RWPE1 (cell line): ENCODE measurements at places on chromosomes 16 and 17.

DNA sequence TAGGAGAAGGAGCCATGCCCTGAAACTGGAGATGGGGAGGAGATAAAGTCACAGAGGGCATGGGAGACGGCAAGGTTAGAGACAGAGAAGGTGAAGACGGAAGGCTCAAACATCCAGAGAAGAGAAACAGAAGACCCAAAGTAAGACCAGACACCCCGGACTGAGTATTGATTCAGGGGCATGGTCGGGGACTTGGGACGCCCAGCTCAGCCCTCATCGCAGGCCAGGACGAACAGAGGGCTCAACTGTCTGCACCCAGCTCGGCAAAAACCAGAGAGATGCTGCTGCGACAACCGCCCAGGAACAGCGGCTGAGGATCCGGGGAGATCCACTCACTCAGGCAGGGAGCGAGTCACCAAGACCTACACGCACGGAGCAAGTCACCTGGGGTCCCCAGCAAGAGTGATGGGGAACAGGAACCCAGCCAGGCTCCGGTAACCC is 999 bp downstream of the XYLT1 start:
- no peak for DNase-seq

DNA sequence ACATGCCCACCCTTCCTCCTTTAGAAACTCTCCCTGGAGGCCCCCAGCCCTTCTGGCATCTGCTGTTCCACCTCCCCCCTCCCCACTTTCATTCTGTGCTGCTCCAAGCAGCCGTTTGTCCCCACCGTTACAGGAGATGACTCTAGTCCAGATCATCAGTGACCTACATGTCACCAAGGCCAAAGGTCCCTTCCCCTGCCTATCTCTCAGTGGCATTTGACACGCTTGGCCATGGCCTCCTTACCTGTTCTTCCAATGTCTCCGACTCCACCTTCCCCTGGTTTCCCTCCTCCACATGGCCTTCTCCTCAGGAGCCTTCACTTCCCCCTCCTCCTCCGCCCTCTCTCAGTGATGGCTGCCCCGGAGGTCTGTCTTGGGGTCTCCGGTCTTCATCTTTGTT is 9.4 kb downstream of the TMEM92 start:
- no peak for DNase-seq

DNA sequence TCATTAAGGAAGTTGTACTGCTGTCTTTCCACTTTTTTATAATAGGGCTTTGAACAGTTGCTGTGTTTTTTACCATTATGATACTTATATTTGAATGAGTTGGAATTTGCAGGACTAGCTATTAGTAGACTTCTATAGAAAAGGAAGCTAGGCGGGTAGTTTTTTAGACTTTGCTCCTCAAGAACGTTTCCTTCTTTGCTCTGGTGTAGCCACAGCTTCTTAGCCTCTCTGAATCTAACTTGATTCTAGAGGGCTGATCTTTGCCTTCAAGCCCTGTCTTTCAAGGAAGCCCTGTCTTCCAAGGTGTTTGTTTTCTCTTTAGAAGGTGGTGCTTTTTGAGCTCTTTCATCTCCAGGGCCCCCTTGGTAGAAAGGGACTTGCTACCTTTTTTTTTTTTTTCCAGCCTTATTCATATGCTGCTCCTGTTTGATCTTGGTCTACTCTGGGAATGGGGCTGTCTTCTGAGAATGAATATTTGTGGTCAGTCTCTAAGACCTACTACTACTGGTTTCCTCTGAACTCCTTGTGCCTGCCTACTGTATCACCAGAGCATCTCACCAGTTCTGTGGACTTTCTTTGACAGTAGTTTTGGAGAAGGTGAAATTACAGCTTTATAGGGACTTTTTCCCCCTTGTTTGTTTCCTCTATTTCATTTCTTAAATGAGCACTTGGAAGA is 52.3 kb upstream of the RASL10B start:
- no peak for DNase-seq

- no peak for DNase-seq
Observed at GRCh38 chr16:8935989-8936388, 27.7 kb downstream of the USP7 start.

DNA sequence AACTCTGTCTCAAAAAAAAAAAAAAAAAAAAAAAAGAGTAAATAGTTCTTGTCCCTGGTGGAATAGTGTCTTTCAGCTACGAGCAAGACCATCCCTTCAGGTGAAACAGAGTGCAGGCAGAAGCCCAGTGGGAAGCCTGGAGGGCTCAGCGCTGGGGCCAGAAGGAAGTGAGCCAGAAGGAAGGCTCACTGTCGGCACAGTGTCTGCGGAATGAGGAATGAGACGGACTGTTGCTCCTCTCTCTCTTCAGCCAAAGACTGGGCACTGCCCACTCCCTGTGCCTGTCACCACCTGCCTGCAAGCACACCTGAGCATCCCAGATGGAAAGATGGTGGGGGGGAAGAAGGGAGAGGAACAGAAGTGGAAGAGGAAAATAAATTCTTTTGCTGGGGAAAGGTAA is 7.5 kb downstream of the RSL1D1 start:
- DNase-seq = no peak
